ENCODE measurements at places on chromosomes 5 and 9.

DNA sequence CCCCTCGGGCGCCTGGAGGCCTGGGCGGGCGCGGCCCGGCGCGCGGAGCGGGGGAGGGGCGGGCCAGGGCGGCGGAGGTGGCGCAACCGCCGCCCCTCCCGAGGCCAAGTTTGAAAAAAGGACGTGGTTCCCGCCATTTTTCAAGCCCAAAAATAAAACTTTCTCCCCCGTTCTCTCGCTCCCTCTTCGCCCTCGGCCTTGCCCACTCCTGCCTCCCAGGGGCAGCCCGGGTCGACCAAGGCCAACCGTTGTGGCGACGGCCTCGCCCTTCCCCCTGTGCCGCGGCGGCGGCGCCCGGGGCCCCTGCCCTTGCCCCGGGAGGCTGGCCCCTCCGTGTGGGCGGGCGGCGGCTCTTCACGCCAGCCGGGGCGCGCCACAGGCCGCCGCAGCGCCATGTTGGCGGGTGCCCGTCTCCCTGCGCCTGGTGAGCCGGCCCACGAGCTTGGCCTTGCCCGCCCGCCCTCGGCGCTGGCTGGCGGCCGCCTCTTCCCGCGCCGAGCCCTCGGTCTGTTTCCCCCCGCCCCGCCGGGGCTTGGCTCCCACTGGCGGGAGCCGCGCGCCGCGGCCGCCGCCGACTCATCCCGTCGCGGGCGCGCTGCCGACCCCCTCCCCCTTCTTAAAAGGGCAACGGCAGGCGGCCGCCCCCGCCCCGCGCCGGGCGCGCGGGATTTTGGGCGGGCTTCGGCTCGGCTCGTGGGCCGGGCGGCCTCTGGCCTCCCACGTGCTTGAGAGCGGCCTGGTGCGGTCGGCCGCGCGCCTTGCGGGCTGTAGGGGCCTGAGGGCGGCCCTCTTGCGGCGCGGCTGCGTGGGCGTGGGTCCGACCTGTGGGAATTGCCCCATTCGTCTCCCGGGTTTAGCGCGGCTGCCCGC lies 1.3 kb downstream of the ANP32B start:
- peak; percentile 41 for ATAC-seq

DNA sequence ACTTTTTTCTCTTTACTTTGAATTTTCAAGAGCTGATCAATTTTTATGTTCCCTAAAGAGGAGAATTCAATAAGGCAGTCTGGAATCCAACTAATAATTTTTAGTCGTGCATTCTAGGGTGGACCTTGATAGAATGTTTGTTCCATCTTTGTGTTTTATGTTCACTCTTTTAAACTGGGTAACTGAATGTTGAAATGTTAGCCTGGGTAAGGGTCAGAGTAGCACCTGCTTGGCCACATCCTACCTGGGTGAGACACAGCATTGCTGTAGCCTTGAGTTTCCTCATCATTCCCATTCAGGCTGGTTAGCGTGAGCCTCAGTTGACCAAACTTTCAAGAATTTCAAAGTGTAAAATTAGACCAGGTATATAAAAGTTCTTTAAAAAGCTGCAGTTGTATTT lies 85.0 kb downstream of the SGCD start:
- ATAC-seq = no peak

DNA sequence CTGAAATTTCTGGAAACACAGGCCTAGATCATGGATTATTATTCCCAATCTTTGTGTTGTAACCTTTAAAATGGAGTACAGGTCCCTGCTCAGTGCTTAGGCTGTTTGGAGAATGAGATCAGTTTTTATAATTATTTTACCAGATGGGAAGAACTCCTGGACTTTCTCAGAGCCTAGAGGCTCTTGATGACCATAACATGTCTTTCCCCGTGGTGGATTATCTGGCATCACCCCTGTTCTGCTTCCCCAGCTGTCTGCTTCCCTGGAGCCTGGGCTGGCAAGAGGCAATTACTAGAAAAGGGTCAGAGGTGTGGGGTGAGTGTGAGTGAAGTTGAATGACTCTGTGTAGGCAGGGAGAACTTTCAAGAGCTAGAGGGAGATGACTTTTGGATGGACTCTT lies 143.0 kb downstream of the CARTPT start:
- no peak for ATAC-seq

- peak; percentile 92 for ATAC-seq
Observed at GRCh38 chr5:54753034-54753433, 232.4 kb downstream of the ESM1 start.

- ATAC-seq = no peak
Observed at GRCh38 chr5:115813719-115814118, 2.7 kb downstream of the CDO1 start.

GRCh38 chr9:77604316-77604715 lies 43.8 kb downstream of the GNA14 start:
- ATAC-seq = no peak

GRCh38 chr9:35002623-35003022 lies 13.1 kb downstream of the DNAJB5 start:
- no peak for ATAC-seq

- ATAC-seq = no peak
Observed at GRCh38 chr5:98779264-98779877, 5.9 kb downstream of the RGMB start.

DNA sequence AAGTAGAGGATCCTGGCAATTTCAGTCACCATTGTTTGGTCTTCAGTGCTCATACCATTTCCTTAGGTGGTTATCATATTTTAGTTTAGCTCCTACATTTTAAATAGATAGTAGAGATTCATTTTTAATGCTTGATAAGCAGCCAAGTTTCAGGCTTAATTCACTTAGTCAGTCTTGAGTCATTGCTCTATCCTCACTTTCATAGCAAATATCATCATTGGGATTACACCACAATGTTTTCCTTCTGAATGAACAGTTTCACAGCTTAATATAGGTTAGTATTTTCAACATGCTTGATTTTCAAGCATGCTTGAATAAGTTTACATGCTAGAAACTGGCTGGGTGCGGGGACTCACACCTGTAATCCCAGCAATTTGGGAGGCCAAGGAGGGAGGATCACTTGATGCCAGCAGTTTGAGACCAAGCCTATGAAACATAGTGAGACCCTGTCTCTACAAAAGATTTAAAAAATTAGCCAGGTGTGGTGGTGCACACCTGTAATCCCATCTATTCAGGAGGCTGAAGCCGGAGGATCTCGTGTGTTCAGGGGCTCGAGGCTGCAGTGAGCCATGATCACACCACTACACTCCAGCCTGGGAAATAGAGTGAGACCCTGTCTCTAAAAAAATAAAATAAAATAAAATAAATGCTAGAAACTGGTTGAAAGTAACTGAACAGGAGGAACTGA lies 339.9 kb downstream of the ADGRV1 start:
- peak; percentile 64 for ATAC-seq

DNA sequence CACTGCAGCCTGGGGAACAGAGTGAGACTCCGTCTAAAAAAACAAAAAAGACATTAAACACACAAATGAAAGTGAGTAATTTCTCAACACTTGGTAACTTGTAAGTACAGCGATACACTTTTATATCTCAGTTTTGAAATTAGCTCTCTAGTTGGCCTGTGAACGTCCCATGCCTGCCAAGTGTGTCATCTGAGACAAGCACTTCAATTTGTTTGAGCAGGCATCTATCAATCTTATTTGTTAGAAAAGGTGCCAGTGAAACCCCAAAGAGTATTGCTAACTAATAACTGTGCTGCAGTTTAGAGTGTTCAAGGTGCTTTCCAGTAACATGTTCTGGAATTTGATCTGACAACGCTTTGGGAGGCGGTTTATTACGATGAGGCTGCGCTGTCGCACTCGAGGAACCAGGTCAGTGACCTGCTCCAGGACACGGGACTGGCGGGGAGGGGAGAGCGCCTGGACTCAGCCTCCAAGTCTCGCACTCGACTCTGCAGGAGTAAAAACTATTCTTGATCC lies 1.1 kb upstream of the SPIN1 start:
- peak; percentile 36 for ATAC-seq

DNA sequence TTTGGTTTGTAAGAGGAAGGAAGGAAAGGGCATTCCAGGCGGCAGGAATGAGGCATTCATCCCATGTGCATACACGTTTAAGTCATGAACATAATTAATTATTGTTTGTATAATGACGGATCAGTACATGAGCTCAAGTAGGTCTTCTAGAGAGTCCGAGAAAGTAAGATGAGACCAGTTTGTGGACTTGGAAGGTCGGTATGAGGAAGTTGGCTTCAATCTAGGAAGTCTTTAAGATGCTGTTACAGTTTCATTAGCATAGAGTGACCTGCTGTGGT lies 2.1 kb downstream of the GTF3C4 start:
- ATAC-seq = no peak

DNA sequence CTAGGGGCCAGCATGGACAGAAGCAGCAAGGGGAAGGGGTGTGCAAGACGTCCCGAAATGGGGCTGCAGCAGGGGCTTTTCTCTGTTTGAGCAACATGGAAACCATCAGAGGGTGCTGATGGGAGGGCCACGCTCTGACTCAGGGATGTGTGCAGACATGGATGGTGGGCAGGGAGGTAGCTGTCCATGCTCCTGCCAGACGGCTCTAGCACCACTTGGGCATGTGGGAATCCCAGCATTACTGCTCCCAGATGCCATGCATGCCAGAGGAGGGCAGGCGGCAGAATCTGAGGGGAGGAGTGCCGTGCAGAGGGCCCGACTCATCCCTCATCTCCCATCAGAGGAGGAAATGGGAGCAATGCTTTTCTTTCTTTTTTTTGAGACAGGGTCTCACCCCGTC lies 45.6 kb upstream of the SLC25A51 start:
- ATAC-seq = no peak

- peak; percentile 98 for ATAC-seq
Observed at GRCh38 chr5:139246394-139246793, 47.1 kb upstream of the MATR3 start.

GRCh38 chr9:77909306-77909705 lies 122.3 kb downstream of the GNAQ start:
- ATAC-seq = peak; percentile 95

GRCh38 chr5:139178589-139178917 lies 19.6 kb downstream of the SIL1 start:
- no peak for ATAC-seq

- no peak for ATAC-seq
Observed at GRCh38 chr5:179893958-179894895, 13.5 kb downstream of the TBC1D9B start.

DNA sequence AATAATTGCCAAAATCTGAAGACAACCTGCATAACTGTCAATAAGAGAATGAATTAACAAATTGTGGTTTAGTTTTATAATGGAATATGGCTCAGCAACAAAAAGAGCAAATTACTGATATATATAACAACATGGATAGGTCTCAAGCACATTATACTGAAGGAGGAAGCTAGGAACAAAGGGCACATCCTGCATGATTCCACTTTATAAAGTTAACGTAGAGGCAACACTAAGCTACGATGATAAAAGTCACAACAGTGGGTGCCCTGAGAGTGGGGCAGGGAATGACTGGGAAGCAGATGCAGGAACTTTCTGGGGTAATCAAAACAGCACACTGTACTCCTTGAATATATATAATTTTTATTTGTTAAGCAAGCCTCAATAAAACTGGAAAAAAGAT lies 165.2 kb downstream of the RMI1 start:
- no peak for ATAC-seq

DNA sequence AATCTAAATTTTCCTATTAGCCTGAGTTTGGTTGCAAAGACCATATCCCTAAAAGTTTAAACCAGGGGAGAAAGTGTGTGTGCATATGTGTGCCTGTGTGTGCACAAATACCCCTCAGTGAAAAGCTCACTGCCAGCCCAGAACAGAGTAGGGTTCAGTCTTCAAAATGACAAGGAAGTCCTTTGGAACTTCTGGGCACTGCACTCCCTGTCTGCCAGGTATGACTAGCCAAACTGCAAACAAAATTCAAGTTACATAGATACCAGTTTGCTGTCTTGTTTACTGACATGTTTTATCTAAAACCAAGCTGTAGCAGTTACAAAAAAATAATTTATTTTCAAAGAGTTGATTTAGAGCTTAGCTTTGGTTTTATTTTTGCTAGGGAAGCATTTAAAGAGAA lies 100.1 kb downstream of the ARHGEF28 start:
- ATAC-seq = no peak

DNA sequence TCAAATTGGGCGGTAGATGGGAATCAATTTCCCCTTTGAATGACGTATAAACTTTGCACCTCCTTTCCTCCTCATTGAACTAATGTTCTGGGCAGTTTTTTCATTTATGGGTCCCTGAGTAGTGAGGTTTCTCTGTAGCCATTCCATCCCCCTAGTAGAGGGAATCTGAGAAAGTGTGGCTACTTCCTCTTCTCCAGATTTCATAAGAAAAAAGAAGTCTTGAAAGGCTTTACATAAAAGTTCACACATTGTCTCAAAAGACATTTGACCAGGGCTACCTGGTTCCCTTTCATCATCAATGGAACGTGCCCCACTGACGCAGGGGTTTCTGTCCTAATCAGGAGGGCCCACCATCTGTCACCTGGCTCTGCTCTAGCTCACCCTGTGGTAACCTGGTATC lies 57.3 kb downstream of the CTSL start:
- no peak for ATAC-seq

DNA sequence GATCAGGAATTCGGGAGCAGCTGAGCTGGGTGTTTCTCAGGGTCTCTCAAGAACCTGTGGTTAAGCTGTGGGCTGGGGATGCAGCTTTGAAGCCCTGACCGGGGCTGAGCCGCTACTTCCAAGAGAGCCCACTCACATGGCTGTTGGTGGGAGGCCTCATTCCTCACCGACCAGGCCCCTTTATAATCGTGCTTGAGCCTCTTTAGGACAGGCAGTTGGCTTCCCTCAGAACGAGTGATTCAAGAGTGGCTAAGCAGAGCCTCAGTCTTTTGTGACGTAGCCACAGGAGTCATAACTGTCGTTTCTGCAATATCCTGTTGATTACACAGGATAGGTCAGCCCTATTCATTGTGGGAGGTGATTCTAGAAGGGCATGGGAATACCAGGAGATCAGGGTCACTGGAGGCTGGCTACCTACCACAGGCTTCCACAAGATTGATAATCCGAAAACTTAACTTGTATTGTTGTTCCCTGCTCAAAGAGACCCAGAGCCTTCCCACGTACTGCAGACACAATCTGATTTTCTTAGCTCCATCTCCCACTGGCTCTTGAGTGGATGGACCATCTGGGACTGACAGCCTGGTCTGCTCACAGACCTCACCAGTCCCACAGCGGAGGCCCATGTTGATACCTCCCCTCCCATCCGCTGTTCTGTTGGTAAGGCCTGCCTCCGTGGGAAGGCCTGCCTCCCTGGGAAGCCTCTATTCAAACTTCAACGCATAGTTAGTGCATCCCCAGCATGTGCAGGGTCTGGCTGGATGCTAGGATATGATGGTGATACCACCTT lies 3.0 kb upstream of the ERGIC1 start:
- peak; percentile 57 for ATAC-seq

DNA sequence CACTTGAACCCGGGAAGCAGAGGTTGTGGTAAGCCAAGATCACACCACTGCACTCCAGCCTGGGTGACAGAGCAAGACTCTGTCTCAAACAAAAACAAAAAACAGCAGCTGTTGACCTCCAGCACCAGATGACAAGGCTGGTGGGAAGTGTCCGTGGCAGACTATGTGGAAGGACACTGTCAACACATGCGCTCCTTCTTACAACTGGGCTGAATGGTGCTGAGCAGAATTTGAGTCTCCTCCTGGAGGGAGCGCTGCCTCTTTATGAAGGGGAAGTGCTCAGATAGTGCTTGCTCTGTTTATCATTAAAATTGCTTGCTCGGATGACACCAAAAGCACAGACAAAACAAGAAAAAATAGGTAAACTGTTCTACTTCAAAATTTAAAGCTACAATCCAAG lies 9.2 kb upstream of the CFAP157 start:
- no peak for ATAC-seq

All from activated T-helper 17 cell treated with anti-CD3 and anti-CD28 coated beads, Interleukin-2, amount 50 U/mL, for 72 hours (primary cell).